Activated CD4-positive, alpha-beta T cell treated with anti-CD3 and anti-CD28 coated beads, Interleukin-2, amount 50 U/mL, for 24 hours (primary cell): ENCODE measurements at places on chromosomes 5 and 9.

- DNase-seq: no peak
Measured at GRCh38 chr5:5155617-5156016, 15.5 kb downstream of the ADAMTS16 start.

DNA sequence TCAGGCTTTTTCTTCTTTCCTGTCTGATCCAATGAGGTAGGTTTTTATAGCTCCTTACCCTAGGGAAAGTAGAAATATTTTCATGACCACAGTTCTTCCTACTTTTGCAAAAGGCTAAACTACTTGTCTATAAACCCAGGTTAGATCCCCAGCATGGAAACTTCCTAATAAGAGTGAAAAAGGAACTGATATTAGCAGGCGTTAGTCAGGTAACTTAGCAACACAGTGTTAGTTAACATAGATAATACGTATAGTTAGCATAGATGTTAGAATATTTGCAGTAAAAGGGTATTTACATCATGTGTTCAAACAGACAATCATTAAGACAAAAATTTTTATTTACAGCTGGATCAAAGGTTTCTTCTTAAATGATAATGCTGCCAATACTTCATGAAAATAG is 162.9 kb upstream of the DAB2 start:
- DNase-seq: no peak

- DNase-seq: peak; percentile 28
Measured at GRCh38 chr5:78295035-78295961, 800 bp upstream of the AP3B1 start.

DNA sequence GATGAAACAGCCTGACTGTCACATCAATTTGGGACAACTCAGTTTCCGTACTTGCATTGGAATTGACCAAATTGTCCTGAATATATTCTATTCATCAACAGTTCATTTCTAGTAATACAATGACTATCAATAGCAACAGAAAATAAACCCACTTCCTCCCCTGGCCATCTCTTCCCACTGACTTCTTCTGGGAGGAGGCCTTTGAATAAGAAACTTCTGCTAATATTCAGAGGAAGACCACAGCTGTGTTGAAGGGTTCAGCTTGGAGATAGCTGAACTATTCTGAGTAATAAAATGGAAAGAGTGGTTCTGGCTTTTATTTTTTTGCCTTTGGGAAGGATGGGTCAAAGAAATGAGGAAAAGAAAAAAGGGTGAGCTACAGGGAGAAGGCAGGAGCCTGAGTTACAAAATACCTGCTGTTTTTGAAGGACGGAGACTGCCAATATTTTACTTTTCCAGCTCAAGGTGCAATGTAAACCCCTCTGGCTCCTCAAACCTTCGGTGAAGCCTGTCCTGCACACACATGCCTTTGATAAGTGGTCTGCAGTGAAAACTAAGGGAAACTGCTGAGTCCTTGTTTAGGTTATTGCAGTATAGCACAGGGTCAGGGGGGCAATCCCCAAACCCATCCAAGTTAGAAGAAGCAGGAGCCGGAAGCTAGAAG is 29.9 kb downstream of the FYB1 start:
- DNase-seq: no peak

- DNase-seq: no peak
Measured at GRCh38 chr5:120614531-120615180, 150.6 kb downstream of the PRR16 start.

- DNase-seq: no peak
Measured at GRCh38 chr9:15253197-15253596, 53.8 kb downstream of the TTC39B start.

GRCh38 chr9:96294159-96294545 is 7.8 kb downstream of the HSD17B3 start:
- no peak for DNase-seq

DNA sequence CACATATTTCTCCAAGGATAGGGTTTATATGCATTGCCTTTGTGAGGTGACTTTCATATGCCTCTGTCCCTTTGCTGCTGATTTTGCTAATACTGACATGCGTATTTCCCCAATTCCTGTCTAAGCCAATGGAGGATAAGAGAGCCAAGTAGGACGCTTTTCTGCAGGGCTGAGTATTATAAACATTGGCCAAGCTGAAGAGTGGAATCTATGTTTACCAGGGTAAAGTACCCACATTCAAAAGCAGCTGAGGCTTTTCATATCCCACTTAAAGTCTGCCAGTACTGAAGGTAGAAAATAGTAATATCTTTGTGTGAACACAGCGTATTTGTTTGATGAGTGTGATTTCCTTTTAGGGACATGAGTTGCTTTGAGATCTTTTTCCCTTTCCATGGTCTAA is 128.8 kb upstream of the GPR151 start:
- DNase-seq: no peak

- DNase-seq: no peak
Measured at GRCh38 chr5:97943036-97943435, 760.0 kb upstream of the RIOK2 start.

DNA sequence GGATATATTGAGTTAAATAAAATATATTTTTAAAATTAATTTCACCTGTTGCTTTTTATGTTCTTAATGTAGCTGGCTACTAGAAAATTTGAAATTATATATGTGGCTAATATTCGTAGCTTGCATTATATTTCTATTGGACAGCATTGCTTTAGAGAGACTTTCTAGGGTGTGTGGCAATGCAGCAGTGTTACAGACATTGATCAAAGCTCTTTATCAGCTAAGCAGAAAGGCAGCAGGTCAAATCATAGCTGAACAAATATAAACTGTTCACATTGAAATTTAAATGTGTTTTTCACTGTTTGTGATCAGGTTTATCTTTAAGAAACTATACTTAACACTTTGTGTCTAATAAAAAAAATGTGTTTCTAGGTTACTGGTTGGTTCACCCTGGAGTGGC is 52.6 kb downstream of the ITGA2 start:
- DNase-seq: no peak

DNA sequence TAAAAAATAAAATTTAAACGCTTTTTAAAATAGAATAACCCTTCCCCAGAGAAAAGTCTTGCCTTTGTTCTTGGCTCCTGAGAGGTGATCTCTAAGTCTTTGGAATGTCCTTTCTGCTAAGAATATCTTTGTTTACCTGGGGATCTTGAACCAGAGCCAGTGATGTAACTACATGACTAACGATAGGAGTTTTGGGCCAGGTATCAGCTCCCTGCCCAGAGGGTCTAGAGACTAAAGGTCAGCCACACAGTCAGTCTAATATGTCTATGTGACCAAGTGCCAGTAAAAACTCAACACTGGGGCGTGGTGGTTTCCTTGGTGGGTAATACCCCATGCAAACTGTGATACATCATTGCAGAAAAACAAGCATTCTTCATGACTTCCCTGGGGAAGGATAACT is 1351.9 kb upstream of the C9orf72 start:
- DNase-seq: no peak

GRCh38 chr9:107807183-107807582 is 317.6 kb upstream of the KLF4 start:
- no peak for DNase-seq

DNA sequence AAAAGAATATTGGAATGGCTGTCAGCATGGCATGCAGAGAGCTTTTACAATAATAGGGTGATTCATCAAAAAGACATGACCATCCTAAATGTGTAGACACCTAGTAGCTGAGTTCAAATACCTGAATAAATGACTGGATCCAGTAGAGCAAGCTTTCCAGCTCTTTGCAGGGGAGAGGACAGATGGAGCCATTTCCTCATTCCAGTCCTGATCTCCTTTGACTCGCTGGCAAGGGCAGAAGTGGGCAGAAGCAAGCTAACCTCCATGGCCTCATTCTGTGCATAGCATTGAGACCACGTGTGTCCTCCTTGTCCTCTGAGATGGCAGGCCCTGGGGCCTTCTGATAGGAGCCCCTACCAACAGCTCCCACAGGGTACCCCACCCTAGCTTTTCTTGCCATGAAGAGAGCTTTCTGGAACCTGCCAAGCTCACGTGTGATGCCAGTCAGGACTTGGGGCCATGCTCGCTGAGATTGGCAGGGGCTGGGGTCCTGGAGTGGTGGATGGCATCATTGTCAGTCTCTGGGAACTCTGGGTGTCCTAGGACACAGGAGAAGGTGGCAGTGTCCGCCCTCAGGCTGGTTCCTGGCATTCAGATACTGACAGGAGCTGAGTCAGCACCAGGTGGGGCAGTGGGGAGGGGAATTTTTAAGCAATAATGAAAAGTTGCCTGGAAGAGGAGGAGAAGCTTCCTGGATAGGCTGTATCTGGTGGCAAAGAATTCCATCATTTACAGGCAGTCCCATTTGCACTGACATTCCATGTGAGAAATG is 33.6 kb downstream of the WWC1 start:
- no peak for DNase-seq

DNA sequence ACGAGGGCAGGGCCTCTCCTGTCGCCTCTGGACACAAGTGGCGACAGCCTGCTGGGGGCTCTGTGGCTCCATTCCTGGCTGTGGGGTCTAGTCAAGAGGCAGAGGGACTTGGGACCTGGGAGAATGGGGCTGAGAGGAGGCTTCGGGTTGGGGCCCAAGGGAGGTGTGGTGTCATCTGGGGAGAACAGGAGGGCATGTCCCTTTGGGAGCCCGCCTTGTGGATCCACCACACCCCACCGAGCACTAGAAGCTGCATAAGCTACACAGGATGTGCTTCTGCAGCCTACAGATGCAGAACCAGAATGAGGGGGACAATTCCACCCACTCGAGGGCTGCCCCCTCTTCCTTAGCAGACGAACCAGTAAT is 3.9 kb upstream of the MAN1B1 start:
- DNase-seq: no peak

DNA sequence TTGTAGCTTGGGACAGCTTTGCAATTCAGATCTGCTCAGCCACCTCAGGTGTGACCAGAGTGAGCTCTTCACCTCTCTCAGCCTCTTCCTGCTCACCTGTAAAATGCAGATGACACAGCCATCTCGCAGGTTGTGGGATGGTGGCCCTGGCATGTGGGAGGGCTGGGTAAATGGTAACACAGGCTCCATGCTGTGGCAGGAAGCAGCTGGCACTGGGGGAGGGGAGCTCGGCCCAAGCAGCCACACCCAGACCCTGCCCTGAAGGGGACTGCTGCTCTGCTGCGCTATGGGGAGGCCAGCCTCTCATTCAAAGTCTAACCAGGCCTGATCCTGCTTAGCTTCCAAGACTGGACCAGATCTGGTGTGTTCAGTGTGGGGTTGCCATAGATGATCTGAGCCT is 24.1 kb downstream of the PHF2 start:
- DNase-seq: no peak

DNA sequence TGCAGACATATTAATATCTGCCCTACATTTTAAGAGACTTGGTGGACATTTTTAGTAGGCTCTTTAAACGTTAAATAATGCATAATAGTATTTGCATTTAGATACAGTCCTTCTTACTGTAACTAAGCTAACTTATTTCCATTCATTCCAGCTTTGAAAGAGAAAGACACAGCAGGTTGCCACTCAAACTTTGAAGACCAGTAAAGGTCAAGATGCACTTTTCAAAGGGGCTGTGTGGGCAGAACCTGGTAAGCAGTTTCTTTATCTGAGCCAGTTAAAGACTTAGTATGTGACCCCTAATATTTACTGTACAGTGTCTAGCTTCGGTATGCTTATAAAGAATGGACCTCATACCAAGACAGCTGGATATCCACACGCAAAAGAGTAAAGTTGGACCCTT is 20.8 kb downstream of the PLGRKT start:
- no peak for DNase-seq

- no peak for DNase-seq
Measured at GRCh38 chr9:81377320-81377719, 312.0 kb downstream of the TLE1 start.

DNA sequence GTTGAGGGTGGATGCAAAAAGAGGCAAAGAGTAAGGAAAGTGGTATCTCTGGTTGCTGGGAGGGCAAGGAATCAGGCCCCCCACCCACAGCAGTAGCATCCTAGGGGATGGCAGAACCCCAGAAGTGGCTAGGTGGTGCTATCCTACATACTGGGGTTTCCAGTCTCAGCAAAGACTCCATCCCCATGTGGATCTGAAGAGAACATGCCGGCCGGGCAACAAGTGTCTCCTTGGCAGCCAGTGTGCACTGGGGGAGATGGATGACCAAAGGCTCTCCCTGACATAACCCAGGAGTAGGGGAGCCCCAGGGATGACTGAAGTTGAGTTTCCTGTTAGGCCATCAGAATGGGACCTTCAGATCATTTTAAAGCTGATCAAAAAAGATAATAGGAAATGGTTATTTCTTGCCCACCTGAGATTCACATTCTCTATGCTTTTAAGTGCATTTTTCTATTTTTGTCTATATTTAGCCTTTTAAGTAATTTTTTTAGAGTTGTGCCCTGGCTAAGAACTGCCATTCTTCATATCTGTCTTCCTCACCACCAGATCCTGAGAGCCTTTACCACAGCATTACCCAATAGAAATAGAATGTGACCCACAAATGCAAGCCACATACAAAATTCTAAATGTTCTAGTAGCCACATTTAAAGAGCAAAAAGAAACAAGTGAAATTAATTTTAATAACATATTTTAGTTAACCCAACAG is 78.7 kb upstream of the SMIM23 start:
- DNase-seq: no peak

GRCh38 chr5:124755565-124755964 is 9.1 kb upstream of the ZNF608 start:
- no peak for DNase-seq

DNA sequence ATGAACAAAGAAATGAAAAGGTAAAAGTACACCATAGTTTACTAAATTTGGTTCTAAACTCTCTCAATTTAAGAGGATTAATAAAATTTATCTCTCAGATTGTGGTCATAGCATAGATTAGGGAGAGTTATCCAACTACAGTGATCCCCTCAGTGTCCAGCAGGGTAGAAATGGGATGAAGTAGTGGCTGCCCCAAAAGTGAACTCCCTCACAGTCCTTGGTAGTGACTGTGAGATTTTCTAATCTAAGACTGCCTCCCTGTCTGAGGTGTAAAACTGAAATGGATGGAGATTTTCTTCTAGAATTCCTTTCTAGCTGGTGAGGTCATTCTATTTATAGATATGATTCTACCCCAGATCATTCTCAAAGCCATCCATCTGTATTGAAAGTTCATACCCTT is 455.5 kb downstream of the ACTL7B start:
- no peak for DNase-seq

- no peak for DNase-seq
Measured at GRCh38 chr5:154242964-154243376, 52.4 kb downstream of the GALNT10 start.

- no peak for DNase-seq
Measured at GRCh38 chr9:105070176-105070575, 142.2 kb upstream of the ABCA1 start.

DNA sequence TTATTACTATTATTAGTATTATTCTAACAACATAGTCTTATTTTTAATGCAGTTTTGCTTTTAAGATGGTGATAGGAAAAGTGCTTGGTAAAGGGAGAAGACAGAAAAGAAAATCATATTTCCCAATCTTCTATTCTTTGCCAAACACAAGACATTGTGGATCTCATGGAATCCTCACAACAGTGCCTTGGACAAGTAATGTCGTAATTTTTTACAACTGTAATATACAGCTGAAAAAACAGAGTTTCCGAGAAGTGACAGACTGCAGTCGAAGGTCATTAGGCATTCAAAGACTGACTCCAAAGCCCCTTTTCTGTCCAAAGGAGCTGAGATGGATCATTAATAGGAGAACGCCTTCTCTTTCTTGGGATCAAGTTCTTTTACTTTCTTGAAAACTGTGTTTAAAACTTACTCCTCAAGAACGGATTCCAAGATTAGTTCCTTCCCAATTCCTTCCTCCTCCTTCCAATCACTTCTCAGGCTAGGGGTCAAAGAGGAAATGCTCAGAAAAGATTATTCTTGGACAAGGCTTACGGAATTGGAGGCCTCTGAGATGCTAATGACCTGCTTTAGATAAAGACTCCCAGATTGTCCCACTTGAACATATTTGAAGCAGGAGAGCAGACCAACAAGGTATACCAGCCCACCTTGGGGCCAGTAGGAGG is 24.3 kb upstream of the TRIM32 start:
- no peak for DNase-seq
